ENCODE measurements at places on chromosomes 6 and 20.

DNA sequence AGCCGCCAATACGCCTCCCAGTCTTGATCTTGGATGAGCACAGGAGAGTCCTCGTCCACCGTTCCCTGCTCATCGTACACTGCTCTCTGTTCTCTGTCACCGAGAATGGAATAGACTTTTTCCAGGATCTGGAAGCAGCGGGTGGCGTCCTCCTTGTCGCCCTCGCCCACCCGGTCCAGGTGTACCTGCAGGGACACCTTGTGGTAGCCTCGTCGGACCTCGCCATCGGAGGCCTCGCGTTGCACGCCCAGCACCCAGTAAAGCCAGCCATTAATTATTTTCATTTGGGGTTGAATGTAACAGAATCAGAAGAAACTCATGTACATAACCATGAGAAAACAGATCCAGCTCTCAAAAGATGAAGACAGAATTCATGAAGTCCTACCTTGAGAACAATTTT lies 59.9 kb downstream of the JAG1 start:
- no peak for DNase-seq

- peak; percentile 57 for DNase-seq
Measured at GRCh38 chr20:3716195-3716834, 3.9 kb upstream of the SIGLEC1 start.

- no peak for DNase-seq
Measured at GRCh38 chr6:152233547-152234320, 403.4 kb downstream of the SYNE1 start.

DNA sequence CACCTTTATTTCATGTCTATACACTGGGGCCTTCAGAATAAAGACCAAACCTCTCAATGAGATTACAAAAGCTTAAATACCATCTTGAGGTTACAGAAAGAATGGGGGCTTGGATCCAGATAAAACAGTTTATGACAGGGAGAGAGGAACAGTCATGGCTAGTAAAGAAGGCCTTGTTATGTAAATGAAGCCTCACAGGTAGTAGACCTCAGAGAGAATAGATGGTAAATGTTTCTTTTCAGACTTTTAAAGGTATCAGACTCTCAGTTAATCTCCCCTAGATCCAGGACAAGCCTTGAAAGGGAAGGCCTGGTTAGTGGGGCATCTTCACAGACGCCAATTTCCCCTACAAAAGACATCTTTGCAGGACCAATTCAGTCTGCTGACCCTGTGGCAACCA lies 1325.6 kb downstream of the HACE1 start:
- DNase-seq, result no peak

DNA sequence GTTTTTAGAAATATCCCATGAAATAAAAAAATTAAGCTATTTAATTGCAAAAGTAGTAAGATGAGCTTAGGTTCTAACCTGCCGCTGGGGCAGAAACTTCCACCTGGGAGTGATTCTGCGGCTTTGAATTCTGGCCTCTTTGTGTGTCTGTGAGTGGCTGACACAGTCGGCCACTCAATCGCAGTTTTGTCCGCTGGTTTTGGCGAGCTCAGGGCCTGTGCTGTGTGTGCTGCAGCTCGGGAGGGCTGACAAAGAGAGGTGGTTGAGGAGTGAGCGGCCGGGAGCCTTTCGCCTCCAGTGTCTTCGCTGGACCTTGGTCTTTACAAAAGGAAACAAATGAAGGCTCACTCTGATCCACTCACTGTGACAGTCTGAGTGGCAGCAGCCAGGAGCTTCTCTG lies 128.4 kb downstream of the TIAM2 start:
- no peak for DNase-seq

DNA sequence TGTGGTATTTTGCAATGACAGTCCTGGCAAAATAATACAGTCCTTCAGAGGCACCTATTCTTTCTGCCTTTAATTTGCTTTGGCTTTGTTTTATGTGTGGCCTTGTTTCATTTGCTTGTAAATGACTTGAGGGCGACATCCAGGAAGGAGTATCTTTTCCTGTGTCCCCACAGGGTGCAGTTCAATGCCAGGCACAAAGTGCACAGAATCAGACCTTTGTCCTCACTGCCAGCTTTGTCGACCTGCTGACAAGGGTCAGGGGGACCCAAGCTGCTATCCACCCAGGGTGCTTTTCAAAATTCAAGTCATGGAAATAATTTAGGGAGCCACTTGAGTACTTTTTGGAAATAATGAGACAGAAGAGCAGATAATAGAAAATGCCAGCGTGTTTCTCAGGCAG lies 37.0 kb upstream of the CDKN1A start:
- no peak for DNase-seq

GRCh38 chr20:62359043-62359490 lies 8.0 kb downstream of the LAMA5 start:
- no peak for DNase-seq
